ENCODE measurements at places on chromosomes 16 and 17. TPM values are rescaled to one million over a fixed set of nuclear protein-coding genes. Genes with fewer than 3 reads are reported as not detected.

Gene NOG
- 0.60 TPM for total RNA-seq

Gene PPM1E
- 0.39 TPM for total RNA-seq

Gene MILR1
- 11.0 TPM for total RNA-seq

- no peak for DNase-seq
Measured at GRCh38 chr16:11235703-11235991, 20.4 kb downstream of the SOCS1 start.

- DNase-seq: no peak
Measured at GRCh38 chr17:42781639-42782165, 1.3 kb downstream of the WNK4 start.

DNA sequence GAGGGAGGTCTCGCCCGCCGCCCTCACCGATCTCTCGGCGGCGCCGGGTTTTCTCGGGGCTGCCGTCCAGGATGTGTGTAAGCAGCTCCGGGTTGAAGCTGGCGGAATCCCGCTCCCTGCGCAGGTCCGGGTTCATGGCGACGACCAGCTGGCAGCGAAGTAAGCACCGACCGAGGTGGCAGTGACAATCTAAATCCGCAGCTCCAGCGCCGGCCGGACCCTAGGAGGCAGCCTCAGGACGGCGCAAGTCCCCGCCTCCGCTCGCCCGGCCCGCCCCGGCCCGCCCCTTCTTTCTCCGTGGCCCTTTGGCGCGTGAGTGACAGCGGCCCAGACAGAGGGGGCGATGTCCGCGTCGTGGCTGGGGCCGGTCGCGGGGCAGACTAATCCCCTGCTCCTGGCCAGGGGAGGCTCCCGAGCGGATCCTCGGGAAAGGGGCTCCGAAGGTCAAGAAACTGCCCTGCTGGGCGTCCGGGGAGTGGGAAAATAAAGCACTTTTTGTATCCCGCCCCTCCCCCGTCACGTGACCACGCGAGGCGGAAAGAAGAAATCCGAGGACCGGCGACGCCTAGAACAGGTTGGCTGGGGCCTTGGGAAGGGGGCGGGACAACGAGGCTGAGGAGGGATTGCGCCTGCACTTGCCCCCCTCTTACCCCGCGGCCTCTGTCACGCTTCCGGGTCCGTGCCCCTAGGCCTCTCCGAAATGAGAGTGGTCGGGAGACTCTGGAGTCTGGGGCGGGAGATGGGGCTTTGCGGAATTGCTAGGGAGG is at the start of the genes ACOX1 and TEN1:
ACOX1 (minus strand) TSS at position 229 of the 767 bp plus-strand sequence; CDS start at position 136, 93 bp downstream.
TEN1 (plus strand) TSS at position 303 of the 767 bp plus-strand sequence. CDS start 6,953 bp downstream, outside the sequence.
- DNase-seq: peak; percentile 99

DNA sequence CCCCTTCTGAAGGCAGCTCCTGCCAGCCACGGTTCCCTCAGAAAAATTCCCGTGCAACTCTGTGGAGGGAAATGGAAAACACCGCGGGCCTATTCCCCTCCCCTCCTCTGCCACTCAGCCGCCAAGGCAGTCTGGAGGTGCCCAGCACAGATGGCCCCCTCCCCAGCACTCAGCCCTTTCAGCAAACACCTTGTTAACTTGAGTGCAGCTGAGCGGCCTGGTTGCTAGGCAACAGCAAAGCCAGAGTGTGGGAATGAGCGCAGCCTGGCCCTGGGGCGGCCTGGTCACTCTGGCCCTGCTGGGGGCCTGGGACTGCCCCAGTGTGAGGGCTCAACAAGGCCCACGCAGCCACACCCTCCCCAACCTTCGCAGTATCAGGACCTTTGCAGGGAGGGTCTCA is 32.8 kb downstream of the CACNA1G start:
- no peak for DNase-seq

Measured in ureter (tissue), 1 donor.